ENCODE measurements at places on chromosomes 2 and 18.
A peak's percentile ranks its signal among the peaks of the same experiment; 100 is the strongest.

DNA sequence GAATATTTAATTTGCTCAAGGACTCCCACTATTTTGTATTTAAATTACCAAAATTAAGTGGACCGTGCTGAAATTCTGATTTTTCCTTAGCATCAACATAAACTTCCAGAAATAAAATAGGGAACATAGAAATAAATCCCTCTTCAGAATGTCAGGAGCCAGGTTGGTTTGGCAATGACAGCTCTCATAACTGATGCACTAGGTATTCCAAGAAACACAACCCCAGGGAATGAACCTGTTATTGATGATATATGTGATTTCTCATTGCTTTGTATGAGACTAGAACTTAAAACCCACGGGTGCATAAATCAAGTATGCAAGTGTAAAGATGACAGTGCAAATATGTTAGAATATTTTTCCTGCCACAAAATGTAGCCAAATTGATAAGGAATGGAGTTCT, 12.8 kb downstream of the SLC5A7 start:
- no peak for DNase-seq

DNA sequence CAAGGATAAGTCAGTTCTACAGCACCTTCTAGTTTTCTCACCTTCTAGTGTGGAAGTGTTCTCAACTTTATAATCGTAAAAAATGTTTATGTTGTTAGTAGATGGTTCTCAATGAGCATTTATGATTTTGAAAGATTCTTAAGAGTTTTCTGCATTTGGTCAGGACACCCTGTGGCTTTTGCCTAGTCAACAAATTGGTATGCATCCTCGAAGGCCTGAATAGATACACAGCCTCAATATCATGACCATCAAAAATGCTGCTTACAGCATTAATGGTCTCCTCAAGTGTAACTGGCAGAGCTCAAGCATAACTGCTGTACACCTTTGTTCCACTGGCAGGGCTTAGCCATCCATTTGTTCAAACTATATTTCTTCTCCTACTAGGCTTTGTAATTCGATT, 96.7 kb downstream of the CRACDL start:
- no peak for DNase-seq

DNA sequence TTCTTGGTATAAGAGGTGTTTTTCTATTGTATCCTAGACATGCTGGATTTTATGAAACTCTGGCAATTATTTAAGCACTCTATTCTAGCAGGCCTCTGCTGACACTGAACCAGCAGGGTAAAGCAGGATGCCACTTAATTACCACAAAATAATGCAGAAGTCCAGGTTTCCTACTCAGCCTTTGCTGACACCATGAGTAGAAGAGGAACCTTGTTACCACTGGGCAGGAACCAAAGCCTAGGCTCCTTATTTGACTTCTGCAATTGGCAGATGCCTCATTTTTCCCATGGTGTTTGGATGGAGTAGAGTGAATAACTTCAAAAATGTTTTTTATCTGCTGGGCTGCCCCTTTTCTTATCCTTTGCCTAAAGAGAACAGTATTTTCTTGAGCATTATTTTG, 60.8 kb downstream of the THNSL2 start:
- no peak for DNase-seq

GRCh38 chr18:12092398-12093229, 1.0 kb upstream of the ANKRD62 start:
- no peak for DNase-seq

DNA sequence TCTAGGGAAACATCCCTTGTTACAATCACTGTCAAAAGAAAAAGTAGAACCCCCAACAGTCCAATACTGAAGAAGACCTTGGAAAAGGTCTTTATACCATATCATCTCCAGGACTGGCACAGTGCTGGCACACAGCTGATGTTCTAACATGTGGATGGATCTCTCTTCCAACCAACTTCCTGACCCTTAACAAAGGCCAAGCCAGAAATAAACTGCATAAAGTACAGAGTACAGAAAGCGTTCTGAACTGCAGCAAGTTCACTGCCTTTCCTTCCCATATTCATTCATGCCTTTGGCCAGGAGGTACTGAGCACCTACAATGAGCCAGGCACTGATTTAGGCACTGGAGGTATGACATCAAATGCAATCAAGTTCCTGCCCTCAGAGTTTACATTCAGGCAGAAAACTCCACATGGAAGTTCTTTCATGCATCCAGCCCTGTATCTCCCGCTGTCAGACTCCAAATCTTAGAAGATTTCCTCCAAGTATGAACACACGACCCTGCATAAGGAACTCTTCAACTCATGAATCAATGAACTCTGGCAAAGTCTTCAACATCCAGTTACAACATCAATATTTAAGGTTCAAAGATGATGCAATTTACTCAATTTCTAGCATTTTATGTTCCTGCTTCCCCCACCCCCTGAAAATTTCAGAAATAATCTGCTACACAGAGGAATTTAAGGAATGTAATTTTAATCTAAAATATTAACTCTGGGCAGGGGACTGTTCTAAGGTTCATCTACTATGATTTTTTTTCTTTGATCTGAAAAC, 33.8 kb downstream of the ACVR1 start:
- no peak for DNase-seq

DNA sequence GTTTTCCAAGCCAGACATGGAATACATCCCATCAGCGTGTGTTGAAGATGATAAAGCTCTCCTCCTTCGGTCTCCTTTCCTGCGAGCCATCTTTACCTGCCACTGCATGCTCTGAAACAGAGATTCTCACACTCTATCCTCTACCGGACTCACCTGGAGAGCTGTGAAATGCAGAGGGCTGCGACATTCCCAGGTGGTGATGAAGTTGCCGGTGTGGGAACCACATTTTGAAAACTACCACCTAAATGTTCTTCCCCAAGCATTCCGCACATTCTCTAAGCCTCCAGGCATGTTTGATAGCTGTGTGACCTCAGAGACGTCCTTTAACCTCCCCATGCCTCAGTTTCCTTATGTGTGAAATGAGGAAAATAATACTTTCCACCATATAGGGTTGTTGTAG, 226.2 kb upstream of the RAB6C start:
- no peak for DNase-seq

- no peak for DNase-seq
Measured at GRCh38 chr2:106703161-106703560, 182.8 kb downstream of the ST6GAL2 start.

DNA sequence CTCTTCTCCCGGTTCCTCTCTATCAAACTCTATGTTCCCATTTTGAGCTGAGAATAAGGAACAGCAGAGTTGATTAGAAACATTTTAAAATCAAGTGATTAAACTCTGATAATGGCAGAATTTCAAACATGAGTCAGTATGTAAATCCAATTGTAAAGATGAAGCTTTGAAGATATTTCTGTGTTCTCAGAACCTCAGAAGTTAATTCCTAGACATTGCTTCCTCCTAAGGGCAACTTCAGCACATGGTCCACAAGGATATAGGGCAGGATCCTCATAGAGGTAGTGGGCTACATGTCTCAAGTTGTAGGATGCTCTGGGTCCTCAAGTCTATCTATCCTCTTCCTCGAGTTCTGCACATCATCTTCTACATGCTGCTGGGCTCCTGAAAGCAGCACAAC, 46.3 kb downstream of the QPCT start:
- no peak for DNase-seq

- no peak for DNase-seq
Measured at GRCh38 chr18:37222999-37223378, 342.6 kb downstream of the CELF4 start.

GRCh38 chr2:48414196-48414595, 115.8 kb upstream of the STON1 start:
- DNase-seq, result no peak

GRCh38 chr18:59690186-59690982, 6.8 kb downstream of the CCBE1 start:
- no peak for DNase-seq

DNA sequence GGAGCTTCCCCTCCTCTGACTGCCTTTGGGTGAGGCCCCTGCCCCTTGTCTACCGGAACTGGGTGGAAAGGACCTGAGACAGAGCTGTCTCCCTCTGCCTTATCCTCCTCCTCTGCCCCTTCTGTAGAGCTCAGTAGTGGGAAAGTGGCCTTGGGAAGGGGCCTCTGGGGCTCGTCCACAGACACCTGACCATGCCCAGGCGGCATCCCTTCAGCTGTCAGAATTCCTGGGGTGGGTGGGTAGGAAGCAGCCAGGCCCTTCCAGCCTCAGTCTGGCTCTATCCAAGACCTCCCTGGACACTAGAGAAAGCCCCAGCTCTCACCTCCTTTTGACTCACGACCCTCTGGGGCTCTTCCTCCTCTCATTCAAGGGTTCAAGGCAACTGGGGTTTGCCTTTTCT, 35.6 kb downstream of the B3GNT2 start:
- DNase-seq, result no peak

- no peak for DNase-seq
Measured at GRCh38 chr2:127261804-127262406, 32.0 kb downstream of the ERCC3 start.

DNA sequence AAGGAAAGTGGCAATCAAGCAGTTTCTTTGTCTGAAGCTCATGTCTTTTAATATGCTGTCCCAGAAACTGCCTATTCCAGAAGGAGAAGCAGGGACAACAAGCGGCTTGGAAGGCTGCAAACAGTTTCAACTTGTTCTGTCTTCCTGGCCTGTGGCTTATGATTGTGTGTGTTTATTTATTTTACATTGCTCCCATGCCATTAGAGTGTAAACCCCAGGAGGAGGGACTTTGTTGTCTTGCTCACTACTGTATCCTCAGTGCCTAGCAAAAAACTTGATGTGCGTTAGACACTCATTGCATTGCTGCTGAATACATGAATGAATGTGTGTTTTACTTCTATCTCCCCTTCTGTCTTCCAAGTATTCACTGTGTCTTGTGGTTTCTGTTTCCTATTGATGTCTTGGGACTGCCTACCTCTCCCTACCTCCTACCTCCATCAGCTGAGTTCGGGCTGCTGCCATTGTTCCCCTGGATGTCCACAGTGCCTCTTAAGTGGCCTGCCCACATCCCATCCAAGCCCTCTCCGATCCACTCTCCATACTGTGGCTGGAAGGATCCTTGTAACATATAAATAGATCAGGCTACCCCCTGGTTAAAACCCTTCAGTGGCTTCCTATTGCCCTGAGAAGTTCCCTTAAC, 261.4 kb downstream of the DYSF start:
- DNase-seq, result no peak

- no peak for DNase-seq
Measured at GRCh38 chr18:57837917-57838548, 34.9 kb upstream of the ATP8B1 start.

DNA sequence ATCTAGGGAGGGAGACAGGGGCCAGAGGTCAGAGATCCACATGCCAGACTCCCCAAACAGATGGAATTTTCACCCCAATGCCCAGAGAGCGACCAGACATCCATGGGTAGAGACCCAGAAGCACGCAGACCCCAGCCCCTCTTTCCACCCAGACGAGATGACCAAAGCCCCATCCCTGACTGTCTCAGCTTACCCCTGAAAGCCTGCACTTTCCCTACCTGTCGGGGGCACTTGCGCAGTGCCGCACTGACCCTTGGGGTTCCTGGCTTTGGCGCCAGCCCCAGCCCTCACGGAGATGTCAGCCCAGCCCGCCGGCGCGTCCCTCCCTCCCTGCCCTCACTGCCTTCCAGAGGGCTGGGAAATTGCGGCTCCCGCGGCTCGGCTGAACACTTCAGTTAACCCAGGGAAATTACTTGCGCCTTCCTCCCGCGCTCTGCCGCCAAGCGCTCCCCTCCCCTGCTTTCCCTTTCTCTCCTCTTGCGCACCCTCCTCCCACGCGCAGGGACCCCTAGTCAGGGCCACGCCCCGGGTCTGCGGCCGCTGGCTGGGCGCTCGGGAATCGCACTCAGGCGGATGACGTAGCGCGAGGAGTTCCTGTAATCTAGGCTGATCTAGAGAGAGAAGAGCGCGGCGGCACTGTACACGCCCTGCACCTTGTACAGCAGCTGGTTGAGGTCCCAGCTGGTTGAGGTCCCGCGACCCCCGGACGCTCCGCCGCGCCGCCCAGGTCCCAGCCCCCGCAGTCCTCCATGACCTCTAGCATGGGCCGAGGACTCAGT, 12.0 kb downstream of the ALPG start:
- no peak for DNase-seq

DNA sequence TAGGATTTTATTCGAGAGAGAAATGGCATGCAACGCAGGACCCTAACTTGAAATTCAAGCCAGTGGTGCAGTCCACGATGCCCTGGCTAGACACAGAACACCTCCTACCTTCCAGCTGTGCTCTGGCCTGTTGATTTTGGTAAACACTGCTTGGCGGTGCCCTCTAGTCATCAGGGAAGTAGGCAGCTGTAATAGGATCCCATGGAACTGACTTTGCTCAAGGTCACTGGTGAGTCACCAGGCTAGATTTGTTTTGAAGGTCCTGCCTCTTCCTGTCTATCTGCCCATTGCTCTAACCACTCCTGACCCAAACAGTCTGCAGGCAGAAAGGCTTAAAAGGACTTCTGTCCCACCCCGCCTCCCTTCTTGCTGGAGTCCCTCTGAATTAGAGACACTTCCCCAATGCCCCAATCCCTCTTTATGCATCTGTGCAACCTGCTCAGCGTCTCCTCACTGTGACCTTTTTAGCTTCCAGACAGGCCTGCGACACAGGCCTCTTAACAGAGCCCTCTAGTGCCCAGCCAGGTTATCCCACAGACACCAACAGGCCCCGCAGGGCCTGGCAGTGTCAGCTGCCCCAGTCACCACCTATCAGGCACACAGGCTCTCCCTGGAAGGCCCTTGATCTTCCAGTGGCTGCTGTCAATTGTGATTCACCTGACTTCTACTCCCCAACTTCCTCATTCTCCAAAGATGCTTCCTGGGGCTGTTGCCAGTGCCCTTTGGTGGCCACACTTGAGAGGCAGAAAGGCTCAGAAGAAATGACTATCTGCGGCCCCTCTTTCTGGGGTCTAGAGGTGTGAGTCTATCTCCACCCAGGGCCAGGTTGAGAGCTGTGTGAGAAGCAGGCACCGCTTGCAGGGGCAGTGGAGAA, 5.2 kb downstream of the TMEM127 start:
- no peak for DNase-seq

GRCh38 chr2:232444409-232445148, 11.4 kb upstream of the ALPI start:
- DNase-seq, result peak; percentile 52

GRCh38 chr2:62281663-62282062, 85.7 kb downstream of the B3GNT2 start:
- no peak for DNase-seq

GRCh38 chr2:75459565-75460310, 101.0 kb downstream of the EVA1A start:
- no peak for DNase-seq

DNA sequence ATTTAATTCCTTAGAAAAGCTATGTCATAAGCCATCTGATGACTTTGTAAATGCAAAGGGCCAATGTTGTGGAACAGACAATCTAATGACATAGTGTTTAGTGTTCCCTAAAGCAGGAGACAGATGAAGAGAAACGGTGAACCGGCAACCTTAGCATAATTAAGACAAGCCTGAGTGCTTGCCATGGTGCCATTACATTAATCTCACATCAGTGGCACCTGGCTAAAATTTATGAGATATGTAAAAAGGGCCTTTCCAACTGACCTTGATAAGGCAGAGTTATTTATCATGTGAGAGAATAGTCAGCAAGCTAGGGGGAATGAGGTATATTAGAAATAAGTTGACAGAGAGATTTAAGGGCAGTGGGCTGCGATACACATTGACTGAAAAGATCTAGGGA, 261.8 kb downstream of the ERBB4 start:
- no peak for DNase-seq
